Lower lobe of right lung (tissue), 2 donors: ENCODE measurements at places on chromosomes 12 and 14. TPM values are rescaled to one million over a fixed set of nuclear protein-coding genes. Genes with fewer than 3 reads are reported as not detected.

DNA sequence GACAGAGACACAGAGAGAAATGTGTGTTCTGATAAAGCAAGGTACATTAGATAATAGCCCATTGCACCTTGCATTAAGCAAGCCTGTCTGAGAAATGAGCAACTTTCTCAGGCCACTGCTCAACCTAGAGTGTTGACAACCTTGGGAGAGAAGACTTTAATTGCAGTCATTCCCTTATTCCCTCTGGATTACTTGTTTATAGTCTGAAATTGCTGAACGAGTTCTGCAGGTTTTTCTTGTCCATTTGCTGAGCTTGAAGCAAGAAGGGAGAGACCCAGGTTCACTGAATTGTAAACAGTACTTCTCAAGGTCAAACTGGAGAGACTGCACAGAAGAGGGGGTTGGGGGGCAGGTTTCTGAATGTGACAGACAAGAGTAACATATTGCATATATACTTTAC is 159.4 kb upstream of the PLEKHG7 start:
- H3K36me3 ChIP-seq, result no peaks in the 10 kb centered on the region
- H3K4me1 ChIP-seq, result peaks cover 39% of the 10 kb centered on the region
- no peak overlapping the region for H3K4me3 ChIP-seq
- H3K27ac ChIP-seq, result no peak overlapping the region
- DNase-seq, result no peak

- H3K27ac ChIP-seq, result no peak overlapping the region
- H3K27me3 ChIP-seq, result no peaks in the 10 kb centered on the region
- no peak for DNase-seq
- no peaks in the 10 kb centered on the region for H3K4me1 ChIP-seq
These were observed 230.8 kb upstream of the NAV3 start for GRCh38 chr12:77599782-77600467.

DNA sequence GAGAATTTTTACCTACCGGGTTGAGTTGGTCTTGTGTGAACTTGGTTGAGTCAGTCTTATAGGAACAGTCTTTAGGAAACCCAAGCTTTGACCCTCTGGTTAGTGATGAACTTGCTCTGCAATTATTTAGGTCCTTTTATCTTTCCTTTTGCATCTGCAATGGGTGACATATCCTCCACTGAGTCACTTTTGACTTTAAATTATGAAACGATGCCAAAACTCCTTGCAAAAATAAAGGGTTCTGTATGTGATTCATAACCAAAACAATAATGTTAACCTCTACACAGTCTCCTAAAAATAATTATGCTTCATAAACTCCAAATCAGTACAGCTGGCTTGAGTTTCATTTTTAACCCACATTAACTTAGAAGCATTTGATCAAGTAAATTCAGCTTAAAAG is 979.4 kb downstream of the GALC start:
- H3K27me3 ChIP-seq, result no peaks in the 10 kb centered on the region
- no peak overlapping the region for H3K27ac ChIP-seq
- no peak for DNase-seq
- H3K4me3 ChIP-seq, result no peak overlapping the region
- H3K4me1 ChIP-seq, result no peaks in the 10 kb centered on the region

- H3K27me3 ChIP-seq, result no peaks in the 10 kb centered on the region
- no peaks in the 10 kb centered on the region for H3K36me3 ChIP-seq
- no peak overlapping the region for H3K27ac ChIP-seq
These were observed 837.0 kb downstream of the GALC start for GRCh38 chr14:87155856-87156488.

DNA sequence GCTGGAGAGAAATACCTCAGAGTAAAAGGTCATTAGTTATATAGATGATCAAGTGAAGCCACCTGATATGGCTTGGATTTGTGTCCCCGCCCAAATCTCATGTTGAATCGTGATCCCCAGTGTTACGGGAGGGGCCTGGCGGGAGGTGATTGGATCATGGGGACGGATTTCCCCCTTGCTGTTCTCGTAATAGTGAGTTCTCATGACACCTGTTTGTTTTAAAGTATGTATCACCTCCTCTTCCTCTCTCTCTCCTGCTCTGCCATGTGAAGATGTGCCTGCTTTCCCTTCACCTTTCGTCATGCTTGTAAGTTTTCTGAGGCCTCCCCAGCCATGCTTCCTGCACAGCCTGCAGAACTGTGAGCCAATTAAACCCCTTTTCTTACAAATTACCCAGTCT is 124.8 kb downstream of the FOXA1 start:
- no peak overlapping the region for H3K4me3 ChIP-seq
- H3K4me1 ChIP-seq, result no peaks in the 10 kb centered on the region
- no peaks in the 10 kb centered on the region for H3K27me3 ChIP-seq
- no peaks in the 10 kb centered on the region for H3K36me3 ChIP-seq
- DNase-seq, result no peak

DNA sequence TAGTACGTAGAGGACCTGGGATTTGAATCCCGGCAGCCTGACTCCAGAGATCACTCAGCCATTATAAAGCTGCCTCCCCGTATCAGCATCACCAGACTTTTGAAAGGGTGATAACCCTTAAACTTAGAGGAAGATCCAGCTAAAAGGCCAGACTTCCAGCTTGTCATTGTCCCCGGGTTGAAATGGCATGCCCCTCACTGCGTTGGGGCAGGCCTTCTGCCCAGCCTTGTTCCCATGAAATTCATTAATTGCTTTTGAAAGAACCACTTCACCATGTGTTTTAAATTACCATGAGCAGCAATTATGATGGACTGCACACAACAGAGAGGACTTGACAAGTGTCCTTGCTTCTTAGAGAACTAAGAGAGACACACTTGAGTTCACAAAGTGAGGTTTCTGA is 269.6 kb upstream of the CRY1 start:
- no peaks in the 10 kb centered on the region for H3K4me1 ChIP-seq
- no peak for DNase-seq
- H3K27me3 ChIP-seq, result no peaks in the 10 kb centered on the region

GRCh38 chr12:109098651-109099050 is 1.3 kb downstream of the UNG start:
- no peaks in the 10 kb centered on the region for H3K27me3 ChIP-seq
- H3K4me1 ChIP-seq, result peaks cover 23% of the 10 kb centered on the region
- peak overlapping the region; percentile 98 for H3K4me3 ChIP-seq
- no peak for DNase-seq
- H3K36me3 ChIP-seq, result peaks cover 28% of the 10 kb centered on the region

DNA sequence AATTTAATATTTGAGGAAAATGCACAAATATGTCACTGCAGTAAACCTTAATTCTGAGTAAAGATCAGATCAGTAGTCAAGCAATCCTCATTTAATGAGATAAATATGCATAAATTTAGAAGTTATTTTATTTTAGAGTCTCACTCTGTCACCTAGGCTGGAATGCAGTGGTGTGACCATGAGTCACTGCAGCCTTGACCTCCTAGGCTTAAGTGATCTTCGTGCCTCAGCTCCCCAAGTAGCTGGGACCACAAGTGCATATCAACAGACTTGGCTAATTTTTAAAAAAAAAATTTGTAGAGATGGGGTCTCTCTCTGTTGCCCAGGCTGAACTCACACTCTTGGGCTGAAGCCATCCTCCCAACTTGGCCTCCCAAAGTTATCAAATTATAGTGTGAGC is 41.3 kb downstream of the LMO3 start:
- H3K4me3 ChIP-seq, result no peak overlapping the region
- DNase-seq, result no peak
- H3K27ac ChIP-seq, result no peak overlapping the region
- H3K36me3 ChIP-seq, result no peaks in the 10 kb centered on the region
- no peaks in the 10 kb centered on the region for H3K4me1 ChIP-seq
- H3K27me3 ChIP-seq, result no peaks in the 10 kb centered on the region

- H3K4me3 ChIP-seq, result no peak overlapping the region
- H3K4me1 ChIP-seq, result no peaks in the 10 kb centered on the region
- no peak for DNase-seq
- H3K36me3 ChIP-seq, result no peaks in the 10 kb centered on the region
These were observed 501.2 kb downstream of the GALC start for GRCh38 chr14:87491816-87492215.

DNA sequence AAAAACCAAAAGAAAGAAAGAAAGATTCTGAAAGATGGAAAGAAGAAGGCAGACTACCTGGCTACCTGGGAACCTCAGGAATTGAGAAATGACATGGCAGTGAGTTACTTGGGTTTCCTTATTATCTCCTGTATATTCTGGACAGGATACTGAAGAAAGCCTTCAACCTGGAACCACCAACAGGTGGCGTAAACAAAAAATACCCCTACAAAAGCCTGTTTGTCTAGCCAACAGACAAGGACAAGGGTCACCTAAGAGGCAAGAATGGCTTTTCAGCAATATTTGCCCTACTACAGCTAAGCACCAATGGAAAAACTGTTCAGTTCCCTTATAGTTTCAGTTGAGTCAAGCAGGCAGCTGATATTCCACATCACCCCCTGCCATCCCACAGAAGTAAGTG is 274.9 kb downstream of the GPHN start:
- no peaks in the 10 kb centered on the region for H3K4me1 ChIP-seq
- H3K36me3 ChIP-seq, result no peaks in the 10 kb centered on the region
- no peak overlapping the region for H3K4me3 ChIP-seq
- H3K27me3 ChIP-seq, result no peaks in the 10 kb centered on the region
- no peak for DNase-seq
- H3K27ac ChIP-seq, result no peak overlapping the region

Gene SCN8A
- 0.53 TPM for total RNA-seq

Gene SERPINA10
- not detected for total RNA-seq

Gene PRPF39
- 30.4 TPM for total RNA-seq
